Effector memory CD8-positive, alpha-beta T cell (primary cell): ENCODE measurements at places on chromosomes 7 and 10.

DNA sequence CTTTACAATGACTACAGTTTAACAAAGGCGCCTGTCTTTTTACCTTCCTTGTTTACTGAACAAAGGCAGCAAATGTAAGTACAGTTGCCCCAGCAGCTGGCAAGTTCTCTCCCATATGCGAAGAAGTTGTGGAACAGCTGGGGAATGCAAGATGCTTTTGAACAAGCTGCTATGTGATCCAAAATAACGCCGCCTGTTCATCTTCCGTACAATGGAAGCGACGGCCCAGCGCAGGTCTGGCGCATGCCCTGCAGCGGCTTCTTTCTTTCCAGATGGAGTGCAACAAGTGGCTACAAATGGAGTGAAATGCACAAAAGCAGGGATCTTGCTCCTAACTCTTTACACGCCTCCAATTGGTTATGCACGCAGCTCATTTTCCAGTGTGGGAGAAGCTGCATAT is 97.0 kb upstream of the SVIL start:
- DNase-seq: no peak
- peaks cover 37% of the 10 kb centered on the region for H3K4me1 ChIP-seq
- H3K27ac ChIP-seq: no peak overlapping the region
- no peaks in the 10 kb centered on the region for H3K27me3 ChIP-seq
- H3K4me3 ChIP-seq: no peak overlapping the region

DNA sequence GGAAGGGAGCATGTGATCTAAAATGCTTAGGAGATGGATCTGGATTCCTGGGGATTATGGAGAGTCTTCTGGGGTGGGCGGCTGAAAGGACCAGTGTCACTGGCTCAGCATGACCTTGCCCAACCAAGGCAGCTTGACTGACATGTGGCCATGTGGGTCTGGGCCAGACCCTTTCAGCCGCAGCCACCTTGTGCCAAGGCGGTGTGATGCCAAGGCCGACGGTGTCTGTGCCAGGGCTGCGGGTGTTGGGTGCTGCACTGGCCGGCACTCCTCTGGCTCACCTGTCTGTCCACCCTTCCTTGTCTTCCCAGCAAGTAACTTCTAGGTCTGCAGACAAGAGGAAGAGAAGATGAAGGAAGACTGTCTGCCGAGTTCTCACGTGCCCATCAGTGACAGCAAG is 8.8 kb downstream of the DEPP1 start:
- no peak for DNase-seq
- H3K36me3 ChIP-seq: no peaks in the 10 kb centered on the region
- no peaks in the 10 kb centered on the region for H3K27me3 ChIP-seq
- H3K4me1 ChIP-seq: peaks cover 37% of the 10 kb centered on the region

DNA sequence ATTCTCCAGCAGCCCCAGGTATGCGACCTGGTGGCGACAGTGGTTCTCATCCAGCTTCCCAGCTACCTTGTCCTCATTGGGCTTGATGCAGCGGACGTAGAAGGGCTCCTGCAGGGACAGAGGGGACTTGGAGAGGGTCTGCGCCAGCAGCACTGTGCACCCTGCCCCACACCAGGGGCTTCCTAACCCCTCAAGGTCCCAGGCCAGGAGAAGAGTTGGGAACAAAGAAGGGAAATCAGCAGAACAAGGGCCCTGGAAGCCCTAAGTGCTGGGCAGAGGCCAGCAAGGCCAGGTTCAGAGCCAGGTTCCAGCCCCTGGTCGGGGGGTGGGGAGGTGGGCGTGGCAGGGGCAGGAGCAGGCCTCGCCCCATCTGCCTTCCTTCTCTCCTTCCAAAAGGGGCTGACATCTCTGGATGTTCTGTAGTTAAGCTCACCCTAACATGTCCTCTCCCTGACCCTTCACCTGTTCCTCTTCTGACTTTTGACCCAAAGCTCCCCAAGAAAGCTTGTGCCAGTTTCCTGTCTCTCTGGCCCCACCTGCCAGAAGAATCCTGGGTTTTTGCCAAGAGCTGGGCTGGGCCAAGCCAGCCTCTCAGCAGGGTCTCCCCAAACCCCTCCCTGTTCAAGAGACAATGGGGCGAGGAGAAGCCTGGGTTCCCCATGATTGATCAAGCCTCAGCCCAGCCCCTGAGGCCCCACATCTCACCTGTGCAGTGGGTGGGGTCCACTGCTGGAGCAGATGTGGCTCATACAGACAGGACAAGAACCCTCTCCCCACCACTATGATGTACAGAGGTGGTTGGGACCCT is 11.9 kb downstream of the MYO1G start:
- H3K4me3 ChIP-seq: no peak overlapping the region
- H3K27me3 ChIP-seq: no peaks in the 10 kb centered on the region
- H3K27ac ChIP-seq: peak overlapping the region; percentile 79

GRCh38 chr7:128940494-128941322 is 3.0 kb downstream of the IRF5 start:
- H3K4me3 ChIP-seq: peak overlapping the region; percentile 80
- peaks cover 18% of the 10 kb centered on the region for H3K36me3 ChIP-seq
- peak overlapping the region; percentile 65 for H3K27ac ChIP-seq

GRCh38 chr10:71068861-71069271 is 143.5 kb upstream of the UNC5B start:
- no peaks in the 10 kb centered on the region for H3K4me1 ChIP-seq
- H3K27me3 ChIP-seq: peaks cover 18% of the 10 kb centered on the region
- no peaks in the 10 kb centered on the region for H3K36me3 ChIP-seq

GRCh38 chr7:8443576-8444467 is 10.4 kb downstream of the NXPH1 start:
- no peak for DNase-seq
- peaks cover 6% of the 10 kb centered on the region for H3K36me3 ChIP-seq
- peaks cover 64% of the 10 kb centered on the region for H3K27me3 ChIP-seq

GRCh38 chr7:74579800-74580685 is 77.5 kb upstream of the GTF2I start:
- no peak overlapping the region for H3K27ac ChIP-seq
- H3K27me3 ChIP-seq: peaks cover 11% of the 10 kb centered on the region
- H3K36me3 ChIP-seq: peaks cover 6% of the 10 kb centered on the region

DNA sequence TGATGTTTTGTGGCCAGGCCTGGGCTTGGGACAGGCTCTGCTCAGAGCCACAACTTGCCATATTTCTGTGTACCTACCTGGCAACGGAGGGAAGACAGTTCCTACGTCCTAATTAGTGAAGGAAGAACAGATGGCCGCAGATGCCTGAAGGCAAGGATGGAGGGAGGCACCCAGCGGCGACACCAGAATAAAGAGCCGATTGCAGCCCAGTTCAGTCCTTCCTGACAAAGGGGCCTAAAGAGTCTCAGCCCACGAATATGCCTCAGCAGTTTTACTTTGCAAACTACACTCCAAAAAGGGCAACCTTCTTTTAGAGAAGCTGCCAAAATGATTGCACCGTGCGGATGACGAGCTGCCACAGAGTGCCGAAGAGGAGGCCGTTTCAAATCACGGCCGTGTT is 585.8 kb downstream of the GLRX3 start:
- H3K4me1 ChIP-seq: no peaks in the 10 kb centered on the region
- DNase-seq: no peak
- H3K36me3 ChIP-seq: no peaks in the 10 kb centered on the region
- H3K4me3 ChIP-seq: no peak overlapping the region
- no peaks in the 10 kb centered on the region for H3K27me3 ChIP-seq

DNA sequence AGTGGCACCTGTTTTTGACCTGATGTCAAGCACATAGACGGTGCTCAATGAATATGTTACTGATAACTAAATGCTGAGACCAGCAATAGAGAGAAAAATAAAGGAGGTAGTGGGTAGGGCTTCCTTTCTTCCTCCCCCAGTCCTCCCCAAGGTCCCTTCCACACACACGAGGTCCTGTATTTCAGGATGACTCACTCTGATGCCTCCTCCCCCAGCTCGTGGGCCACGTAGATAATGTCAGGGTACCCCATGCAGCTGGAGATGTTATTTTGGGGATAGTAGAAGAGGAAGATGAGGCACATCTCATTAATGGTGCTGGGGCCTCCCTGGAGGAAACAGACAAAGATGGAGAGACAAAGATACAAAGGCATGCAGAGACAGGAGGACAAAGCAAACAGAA is 17.3 kb downstream of the PRSS58 start:
- no peak for DNase-seq
- H3K27ac ChIP-seq: no peak overlapping the region
- H3K4me1 ChIP-seq: no peaks in the 10 kb centered on the region
- H3K27me3 ChIP-seq: peaks cover 28% of the 10 kb centered on the region
- no peak overlapping the region for H3K4me3 ChIP-seq

DNA sequence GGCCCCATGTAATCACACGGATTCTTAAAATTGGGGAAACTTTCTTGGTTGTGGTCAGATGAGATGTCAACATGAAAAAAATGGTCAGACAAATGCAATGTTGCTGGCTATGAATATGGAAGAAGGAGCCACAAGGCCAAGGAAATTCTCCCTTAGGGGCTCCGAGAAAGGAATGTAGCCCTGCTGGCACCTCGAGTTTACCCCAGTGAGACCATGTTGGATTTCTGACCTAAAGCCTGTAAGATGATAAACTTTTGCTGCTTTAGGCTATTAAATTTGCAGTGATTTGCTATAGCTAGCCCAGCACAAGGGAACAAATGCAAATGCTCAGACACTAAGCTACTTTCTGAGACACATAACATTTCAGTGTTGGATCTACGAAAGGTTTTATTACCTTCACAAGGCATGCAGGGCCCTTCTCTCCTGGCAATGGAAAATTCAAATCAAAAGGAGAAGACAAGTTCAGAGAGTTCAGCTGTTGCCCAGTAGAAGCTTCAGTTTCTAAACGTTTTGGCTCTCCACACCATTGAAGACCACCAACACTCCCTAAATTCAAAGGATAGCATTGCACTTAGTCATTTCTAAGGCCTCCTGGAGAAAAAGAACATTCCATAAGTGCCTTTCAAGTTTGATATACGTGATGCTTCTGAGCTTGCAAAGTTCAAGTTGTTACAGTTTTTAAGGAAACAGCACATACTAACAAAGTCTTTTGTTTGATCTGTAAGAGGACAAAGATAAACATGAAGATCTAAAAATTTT is 23.4 kb downstream of the MCMBP start:
- H3K4me1 ChIP-seq: no peaks in the 10 kb centered on the region
- peaks cover 91% of the 10 kb centered on the region for H3K36me3 ChIP-seq
- no peak overlapping the region for H3K4me3 ChIP-seq
- no peak for DNase-seq
- H3K27ac ChIP-seq: no peak overlapping the region

DNA sequence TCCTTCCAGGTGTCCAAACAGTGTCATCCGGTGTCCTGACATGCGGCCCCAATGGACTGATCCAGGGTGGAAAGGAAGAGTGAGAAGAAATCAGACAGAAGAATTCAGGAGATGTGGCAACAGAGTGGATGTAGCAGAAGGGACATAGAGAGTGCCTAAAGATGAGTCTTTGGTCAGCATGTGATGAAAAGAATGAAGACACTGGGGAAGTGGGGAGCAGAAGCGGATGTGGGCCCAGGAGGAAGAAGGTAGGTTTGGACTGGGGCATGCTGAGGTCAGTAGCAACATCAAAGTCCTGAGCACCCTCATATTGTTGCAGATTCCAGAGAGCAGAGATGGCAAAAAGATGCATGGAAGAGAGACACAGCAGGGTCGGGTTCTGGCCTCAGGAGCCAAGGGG is 71.8 kb upstream of the STEAP1B start:
- no peak overlapping the region for H3K4me3 ChIP-seq
- no peaks in the 10 kb centered on the region for H3K4me1 ChIP-seq
- H3K27ac ChIP-seq: no peak overlapping the region
- H3K27me3 ChIP-seq: peaks cover 37% of the 10 kb centered on the region
- DNase-seq: no peak
- no peaks in the 10 kb centered on the region for H3K36me3 ChIP-seq

DNA sequence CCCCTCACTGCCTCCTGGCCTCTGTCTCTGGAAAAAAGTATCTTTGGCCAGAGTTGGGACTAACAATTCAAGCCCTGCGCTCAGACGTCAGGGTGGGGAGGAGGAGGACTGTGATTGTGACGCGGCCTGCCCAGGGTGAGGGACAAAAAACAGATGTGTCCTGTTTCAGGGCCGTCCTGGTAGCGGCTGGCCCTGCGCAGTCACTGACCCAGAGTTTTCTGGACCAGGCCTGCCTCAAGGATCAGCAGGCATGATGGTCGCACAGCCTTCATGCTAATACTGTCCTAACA is 110.1 kb downstream of the CYTH3 start:
- DNase-seq: no peak
- H3K4me1 ChIP-seq: peaks cover 8% of the 10 kb centered on the region
- no peak overlapping the region for H3K4me3 ChIP-seq
- no peaks in the 10 kb centered on the region for H3K27me3 ChIP-seq

DNA sequence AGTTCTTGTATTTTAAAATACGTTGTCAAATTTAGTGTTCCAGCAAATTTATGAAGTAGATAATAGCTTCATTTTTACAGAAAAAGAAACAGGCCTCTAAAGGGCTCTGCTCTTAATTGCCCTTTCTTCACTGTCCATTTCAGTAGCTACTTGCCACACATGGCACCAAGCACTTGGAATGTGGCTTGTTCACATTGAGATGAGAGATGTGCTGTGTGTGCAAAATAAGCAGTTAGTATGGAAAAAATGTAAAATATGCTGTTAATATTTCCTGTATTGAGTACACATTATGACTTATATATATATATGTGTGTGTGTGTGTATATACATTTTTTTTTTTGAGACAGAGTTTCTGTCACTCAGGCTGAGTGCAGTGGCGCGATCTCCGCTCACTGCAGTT is 19.5 kb downstream of the RBM33 start:
- DNase-seq: no peak
- H3K27ac ChIP-seq: peak overlapping the region; percentile 54
- no peak overlapping the region for H3K4me3 ChIP-seq
- peaks cover 25% of the 10 kb centered on the region for H3K36me3 ChIP-seq

GRCh38 chr7:18530224-18531179 is 35.0 kb downstream of the HDAC9 start:
- H3K4me3 ChIP-seq: no peak overlapping the region
- H3K27ac ChIP-seq: no peak overlapping the region
- H3K36me3 ChIP-seq: no peaks in the 10 kb centered on the region

DNA sequence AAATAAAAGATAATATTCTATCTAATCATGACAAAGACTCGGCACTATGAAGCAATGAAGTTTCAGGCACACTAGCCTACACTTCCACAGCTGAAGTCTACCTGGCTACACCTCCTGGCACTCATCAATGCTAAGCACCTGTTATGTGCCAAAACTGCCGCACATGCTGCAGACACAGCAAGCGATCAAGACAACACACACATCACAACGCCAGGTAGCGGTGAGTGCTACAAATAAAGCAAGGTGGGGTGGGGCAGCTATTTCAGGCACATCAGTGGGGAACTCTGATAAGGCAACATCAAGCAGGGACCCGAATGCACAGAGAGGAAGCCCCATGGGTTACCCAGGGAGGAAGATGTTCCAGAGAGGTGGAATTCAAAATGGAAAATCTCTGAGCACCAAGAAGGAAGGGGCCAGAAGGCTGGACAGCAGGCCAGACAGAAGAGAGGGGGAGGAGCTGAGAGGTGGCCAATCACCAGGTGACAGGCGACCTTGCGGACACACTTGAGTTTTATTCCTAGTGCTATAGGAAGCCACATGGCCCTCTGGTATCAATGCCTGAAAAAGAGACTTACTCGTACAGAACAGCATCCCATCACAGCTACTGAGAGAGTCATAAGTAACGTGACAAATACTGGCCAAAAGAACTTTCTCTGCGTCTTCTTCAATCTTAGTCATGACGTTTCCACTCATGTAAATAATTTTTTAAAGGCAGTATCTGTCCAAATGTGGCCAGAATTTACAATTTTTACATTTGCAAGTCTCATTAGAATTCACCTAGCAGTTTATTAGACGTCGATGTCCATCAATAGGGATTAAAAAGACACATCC is 8.0 kb downstream of the PSAP start:
- no peaks in the 10 kb centered on the region for H3K27me3 ChIP-seq
- DNase-seq: no peak
- H3K27ac ChIP-seq: no peak overlapping the region
- H3K4me3 ChIP-seq: no peak overlapping the region
- peaks cover 60% of the 10 kb centered on the region for H3K4me1 ChIP-seq
- H3K36me3 ChIP-seq: no peaks in the 10 kb centered on the region
